MCF 10A (cell line): ENCODE measurements at places on chromosomes 3 and 15. TPM values are rescaled to one million over a fixed set of nuclear protein-coding genes. Genes with fewer than 3 reads are reported as not detected.

DNA sequence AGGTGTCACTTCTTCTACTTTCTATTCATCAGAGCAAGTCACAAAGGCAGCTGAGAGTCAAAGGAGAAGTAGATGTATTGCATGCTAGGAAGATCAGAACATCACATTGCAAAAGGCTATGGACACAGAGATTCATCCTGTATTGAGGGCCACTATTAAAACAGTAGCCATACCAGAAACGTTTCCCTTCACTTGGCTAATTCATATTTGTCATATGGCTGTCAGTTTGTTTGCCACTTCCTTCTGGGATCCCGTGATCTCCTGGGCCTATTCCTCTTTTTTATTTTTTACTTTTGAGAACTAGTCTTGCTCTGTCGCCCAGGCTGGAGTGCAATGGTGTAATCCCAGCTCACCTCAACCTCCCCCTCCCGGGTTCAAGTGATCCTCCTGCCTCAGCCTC is 184.0 kb upstream of the SATB1 start:
- no peaks in the 10 kb centered on the region for H3K27me3 ChIP-seq
- no peaks in the 10 kb centered on the region for H3K36me3 ChIP-seq
- H3K4me3 ChIP-seq = no peak overlapping the region
- no peaks in the 10 kb centered on the region for H3K4me1 ChIP-seq

DNA sequence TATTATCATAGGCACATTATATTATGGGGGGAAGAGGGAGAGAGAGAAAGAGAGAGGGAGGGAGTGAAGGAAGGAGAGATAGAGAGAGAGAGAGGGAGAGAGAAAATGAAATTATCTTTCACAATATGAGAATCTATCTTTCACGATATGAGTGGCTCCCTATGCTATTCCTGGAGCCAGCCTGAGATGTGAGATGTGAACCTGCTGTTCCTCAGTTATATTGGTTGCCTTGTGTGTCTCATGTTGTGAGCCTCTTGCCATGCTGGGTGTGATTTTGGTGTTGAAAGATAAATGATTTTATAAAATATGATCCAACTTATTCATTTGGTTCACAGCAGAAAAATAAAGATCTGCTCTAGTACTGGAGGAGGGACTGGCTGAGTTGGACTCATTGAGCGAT is 148.7 kb downstream of the PPM1L start:
- peaks cover 11% of the 10 kb centered on the region for H3K27me3 ChIP-seq
- no peak overlapping the region for H3K4me3 ChIP-seq
- H3K36me3 ChIP-seq = no peaks in the 10 kb centered on the region

DNA sequence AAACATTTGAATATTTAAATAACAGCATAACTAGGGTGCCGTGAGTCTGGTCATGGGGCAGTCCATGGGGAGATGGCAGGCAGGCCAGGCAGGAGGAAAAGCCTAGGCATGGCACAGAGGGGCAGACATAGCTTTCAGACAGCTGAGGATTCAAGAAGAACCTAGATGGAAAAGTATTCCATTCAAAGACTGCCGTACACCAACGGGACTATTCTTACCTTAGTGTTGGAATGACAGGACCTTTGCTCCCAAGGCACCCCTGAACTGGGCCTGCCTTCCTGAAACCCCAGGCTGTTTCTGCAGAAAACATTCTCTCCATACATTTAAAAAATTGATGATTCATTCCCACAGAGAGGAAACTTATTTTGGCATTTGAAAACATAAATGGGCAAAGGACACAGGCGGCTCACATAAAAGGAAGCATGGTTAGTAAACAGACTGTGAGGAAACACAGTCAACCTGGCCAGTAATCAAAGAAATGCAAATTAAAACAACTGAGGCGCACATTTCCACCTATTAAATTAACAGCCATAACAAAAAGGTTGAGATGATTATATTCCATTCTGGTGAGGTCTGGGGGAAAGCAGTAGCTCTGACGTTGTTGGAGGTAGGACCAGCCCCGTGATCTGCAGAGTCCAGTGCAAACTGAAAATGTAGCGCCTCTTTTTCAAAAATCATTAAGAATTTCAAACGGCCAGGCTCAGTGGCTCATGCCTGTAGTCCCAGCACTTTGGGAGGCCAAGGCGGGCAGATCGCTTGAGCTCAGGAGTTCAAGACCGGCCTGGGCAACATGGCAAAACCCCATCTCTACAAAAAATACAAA is 71.3 kb upstream of the SMAD3 start:
- no peaks in the 10 kb centered on the region for H3K27me3 ChIP-seq
- no peak for DNase-seq
- H3K36me3 ChIP-seq = no peaks in the 10 kb centered on the region
- no peak overlapping the region for H3K27ac ChIP-seq
- no peak overlapping the region for H3K4me3 ChIP-seq

Gene SKIC8
- 54.3 and 56.2 TPM in 2 replicates for total RNA-seq

- DNase-seq = no peak
- H3K4me1 ChIP-seq = no peaks in the 10 kb centered on the region
- H3K27ac ChIP-seq = no peak overlapping the region
- no peak overlapping the region for H3K4me3 ChIP-seq
- no peaks in the 10 kb centered on the region for H3K36me3 ChIP-seq
Measured at GRCh38 chr3:25088284-25088683, 339.8 kb upstream of the RARB start.
